Activated effector memory CD4-positive, alpha-beta T cell treated with anti-CD3 and anti-CD28 coated beads, Interleukin-2, amount 50 U/mL, for 16 hours (primary cell): ENCODE measurements at places on chromosomes 4 and X.
A peak's percentile ranks its signal among the peaks of the same experiment; 100 is the strongest.

DNA sequence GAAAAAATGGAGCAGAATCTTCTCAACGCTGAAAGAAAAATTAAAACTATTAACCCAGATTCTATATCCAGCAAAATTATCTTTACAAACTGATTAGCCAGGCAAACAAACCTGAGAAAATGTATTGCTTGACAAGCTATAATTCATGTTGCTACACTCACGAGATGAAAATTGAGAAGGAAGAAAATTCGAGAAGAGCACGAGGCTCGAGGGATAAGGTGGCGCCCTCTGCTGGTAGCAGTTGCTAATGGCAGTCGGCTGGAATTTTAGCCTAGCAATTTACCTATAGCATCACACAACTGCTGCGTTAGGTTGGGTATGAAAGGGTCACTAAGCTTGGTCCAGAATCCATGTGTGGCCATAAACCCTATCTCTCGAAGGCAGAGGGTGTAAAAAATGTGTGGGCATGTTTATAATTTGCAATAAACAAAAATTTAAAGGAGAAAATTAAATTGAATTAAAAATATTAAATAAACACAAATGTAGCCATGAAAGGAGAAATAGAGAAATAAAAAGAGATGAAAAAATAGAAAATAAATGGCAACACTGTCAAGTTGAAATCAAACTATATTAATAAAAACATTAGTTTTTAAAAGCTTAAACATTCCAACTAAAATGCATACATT, 126.6 kb downstream of the PPP4R3C start:
- DNase-seq: peak; percentile 63

GRCh38 chr4:172813359-172813923, 355.2 kb upstream of the GALNT7 start:
- DNase-seq: no peak

GRCh38 chr4:160326110-160326509, 1223.2 kb downstream of the RAPGEF2 start:
- DNase-seq: no peak

- no peak for DNase-seq
Measured at GRCh38 chr4:15457406-15458201, 12.1 kb upstream of the CC2D2A start.

GRCh38 chr4:96146686-96147085, 306.8 kb downstream of the PDHA2 start:
- DNase-seq: no peak

GRCh38 chr4:31964685-31965084, 1244.5 kb downstream of the PCDH7 start:
- no peak for DNase-seq
